ENCODE measurements at places on chromosomes 1 and 21.

- DNase-seq: no peak
Measured at GRCh38 chr1:208279826-208280588, 35.8 kb upstream of the PLXNA2 start.

DNA sequence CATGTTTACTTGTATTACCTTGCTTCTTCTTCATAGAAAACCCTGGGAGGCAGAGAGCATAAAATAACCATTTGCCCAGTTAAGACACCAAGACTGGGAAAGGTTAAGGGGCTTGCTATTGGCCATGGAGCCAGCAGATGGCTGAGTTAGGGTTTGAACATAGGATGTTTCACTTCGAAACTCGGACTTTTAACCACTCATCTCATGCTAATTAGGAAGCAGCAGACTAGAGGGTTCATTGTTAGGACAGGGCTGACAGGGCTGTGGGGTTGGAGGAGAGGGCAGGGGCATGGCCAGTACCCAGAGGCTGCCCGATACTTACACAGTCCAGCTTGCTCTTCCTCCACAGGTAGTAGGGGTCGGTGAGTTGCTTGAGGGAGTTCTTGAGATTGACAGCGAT is 17.0 kb downstream of the SLC26A9 start:
- no peak for DNase-seq

DNA sequence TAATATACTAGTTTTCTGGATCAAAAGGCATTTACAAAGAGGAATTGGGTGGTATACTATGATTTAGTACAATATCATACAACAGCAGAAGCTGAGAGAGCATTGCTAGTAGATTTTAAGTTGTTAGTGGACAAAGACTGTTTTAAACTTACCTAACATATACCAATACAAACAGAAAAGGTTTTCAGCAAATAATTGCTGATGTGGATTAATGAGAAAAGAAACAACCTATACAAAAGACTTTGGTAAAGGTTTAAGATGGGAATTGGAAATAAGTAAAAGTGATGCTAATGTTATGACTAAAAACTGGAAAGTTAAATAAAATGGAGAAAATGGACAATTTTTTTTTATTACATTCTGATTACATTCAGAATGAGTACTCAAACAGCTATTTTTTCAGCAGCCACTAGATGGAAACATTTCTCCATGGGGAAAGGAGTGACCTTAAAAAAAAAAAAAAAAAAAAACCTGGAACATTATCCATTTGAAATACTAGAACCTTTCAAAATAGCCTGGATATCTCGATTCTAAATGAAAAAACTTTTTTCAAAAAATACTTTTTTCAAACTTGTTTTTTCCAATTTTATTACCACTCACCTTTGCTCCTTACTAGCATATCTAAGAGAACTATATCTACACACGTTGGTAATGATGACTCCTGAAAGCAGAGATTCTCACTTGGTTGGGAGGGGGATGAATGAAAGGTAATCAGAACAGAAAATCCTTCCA is 55.4 kb downstream of the EPRS1 start:
- no peak for DNase-seq

- DNase-seq: no peak
Measured at GRCh38 chr1:46184920-46185658, 8.8 kb upstream of the P3R3URF start.

- DNase-seq: no peak
Measured at GRCh38 chr1:30780409-30780808, 22.8 kb upstream of the LAPTM5 start.

- DNase-seq: no peak
Measured at GRCh38 chr1:178821134-178821866, 49.6 kb downstream of the ANGPTL1 start.

DNA sequence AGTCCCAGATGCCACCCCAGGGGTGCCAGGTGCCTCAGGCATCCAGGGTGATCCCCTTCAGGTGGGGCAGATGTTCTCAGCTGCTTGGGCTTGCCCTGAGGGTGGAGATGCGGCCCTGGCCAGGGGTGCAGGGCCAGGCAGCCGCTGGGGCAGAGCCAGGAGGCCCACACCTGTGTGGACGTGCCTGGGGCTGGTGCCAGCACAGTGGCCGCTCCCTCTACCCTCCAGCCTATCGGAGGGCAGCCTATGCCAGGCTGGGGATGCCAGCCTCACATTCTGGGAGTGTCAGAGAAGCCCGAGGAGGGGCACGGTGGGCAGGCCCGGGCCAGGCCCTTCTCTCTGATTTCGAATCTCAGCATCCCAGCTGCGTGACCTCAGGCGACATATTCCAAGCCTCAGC is 96.5 kb upstream of the WNT4 start:
- no peak for DNase-seq

DNA sequence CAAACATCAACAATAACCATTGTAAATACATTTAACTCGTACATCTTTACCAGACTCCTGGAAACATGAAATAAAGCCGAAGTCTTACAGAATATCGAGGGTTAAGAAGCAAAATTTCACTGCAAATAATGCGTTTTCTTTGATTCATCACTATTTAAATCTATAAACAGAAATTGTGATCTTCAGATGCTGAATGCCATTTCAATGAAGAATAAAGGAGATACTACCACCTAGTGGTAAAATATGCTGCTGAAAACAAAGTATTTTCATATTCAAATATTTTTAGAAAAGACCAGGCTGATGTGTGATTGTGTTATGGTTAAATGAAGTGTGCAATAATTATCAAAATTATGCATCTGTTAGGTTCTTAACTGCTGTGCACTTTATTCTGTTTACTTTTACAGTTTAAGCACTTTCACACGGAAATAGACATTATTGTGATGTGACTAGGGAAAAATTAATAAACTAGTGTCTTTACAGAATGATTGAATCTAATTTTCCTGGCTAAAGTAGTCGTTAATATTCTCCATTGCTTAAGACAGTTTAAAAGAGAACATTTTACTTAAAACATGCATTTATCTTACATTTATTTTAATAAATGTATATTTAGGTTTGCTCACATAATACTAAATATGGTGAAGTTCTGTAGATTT is 1093.1 kb downstream of the MRPL39 start:
- no peak for DNase-seq

DNA sequence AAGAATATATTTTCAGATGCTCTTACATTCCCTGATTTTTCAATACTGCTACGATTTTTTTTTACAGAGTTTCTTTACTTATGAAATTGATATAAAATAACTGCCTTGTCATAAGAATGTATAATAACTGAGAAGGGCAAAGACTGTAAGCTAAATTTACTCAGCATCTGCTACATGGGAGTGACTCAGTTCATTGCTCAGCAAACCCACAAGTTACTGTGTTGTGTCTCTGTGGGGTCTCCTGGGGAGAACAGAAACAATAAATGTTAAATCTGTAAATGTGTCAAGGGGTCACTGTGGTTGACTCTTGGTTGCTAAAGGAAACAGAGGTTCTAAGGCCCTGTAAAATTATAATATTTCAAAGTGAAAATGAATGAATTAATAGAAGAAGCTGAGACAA is 210.3 kb upstream of the CACYBP start:
- peak; percentile 82 for DNase-seq

- DNase-seq: no peak
Measured at GRCh38 chr21:44868707-44869106, 4.8 kb downstream of the PTTG1IP start.

- DNase-seq: no peak
Measured at GRCh38 chr1:108560874-108561459, 1.1 kb downstream of the EEIG2 start.

DNA sequence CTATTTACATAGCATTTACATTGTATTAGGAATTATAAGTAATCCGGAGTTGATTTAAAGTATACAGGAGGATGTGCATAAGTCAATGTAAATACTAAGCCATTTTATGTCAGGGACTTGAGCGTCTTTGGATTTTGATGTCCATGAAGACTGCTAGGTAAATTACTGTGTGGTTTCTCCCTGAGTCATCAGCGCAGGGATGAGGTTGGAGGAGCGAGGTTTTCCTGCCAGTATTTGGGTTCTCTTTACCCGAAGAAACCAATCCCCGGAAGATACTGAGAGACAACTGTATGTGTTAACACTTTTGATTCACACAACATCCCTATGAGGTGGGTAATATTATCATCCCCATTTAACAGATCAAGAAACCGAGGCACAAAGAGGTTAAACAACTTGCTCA is 29.3 kb downstream of the BATF3 start:
- no peak for DNase-seq

DNA sequence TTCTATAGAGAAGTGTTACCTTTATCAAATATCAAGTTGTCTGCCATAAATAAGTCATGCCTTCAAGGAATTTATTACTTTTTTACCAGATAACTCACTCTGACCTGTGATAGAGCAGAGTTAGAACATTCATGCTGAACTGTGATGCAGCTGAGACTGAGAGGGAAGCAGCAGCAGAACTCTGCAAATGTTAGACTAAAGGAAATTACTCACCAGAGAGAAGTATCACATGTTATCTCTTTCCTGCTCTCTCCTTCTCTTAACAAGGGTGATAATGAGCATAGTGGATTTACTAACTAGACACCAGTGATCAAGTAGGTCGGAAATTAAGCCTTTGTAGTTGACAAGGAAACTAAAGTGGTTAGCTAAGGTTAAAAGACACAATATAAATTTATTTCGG is 181.6 kb downstream of the RASAL2 start:
- no peak for DNase-seq

DNA sequence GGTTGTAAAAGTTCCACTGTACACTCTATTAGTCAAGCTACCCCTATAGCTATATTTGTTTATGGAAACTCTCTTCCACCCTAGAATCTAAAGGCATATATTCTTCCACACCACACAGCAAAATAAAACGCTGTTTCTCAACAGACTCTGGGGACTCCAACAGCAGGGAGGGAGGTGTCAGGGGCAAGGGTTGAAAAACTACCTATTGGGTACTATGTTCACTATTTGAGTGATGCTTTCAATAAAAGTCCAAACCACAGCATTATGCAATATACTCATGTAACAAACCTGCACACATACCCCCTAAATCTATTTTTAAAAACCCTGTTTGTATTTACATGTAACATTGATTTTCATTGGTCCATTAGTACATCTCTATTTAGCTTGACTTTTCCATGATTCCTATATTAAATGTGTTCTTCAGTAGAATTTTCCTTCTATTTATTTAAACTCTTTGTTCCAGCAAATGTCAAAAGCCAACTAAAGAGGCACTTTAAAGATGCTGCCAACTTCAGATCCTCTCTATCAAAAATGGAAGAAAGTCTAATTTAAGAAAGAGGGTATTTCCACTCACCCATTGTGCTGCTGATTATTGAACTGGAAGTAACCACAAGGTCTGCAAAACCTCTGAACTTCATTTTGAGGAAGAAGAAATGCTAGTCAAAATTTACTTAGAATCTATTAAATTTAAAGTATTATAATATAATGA is 26.2 kb downstream of the RGS7 start:
- DNase-seq: no peak

DNA sequence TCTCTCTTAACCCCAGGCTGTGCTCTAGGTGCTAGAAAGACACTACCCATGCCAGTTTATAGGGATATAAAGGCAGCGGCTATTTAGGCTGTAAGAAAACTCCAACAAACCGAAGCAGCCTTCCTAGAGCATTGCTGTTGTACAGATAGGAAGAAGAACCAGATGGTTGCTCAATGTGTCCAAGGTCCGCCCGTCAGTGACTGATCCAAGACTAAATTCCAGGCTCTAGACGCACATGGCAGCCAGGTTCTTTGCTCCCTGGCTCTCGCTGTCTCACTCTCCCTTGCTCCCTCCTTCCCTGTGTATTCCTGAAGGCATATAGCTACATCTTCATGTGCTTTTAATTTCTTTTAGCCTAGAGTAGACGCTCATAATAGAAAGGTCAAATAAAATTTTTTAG is 303.4 kb downstream of the KIF26B start:
- DNase-seq: no peak

GRCh38 chr1:232682248-232682647 is 52.3 kb upstream of the SIPA1L2 start:
- DNase-seq: no peak

- no peak for DNase-seq
Measured at GRCh38 chr1:203207751-203208150, 21.2 kb upstream of the CHI3L1 start.

GRCh38 chr1:157073944-157074685 is 25.5 kb downstream of the ETV3L start:
- DNase-seq: no peak

DNA sequence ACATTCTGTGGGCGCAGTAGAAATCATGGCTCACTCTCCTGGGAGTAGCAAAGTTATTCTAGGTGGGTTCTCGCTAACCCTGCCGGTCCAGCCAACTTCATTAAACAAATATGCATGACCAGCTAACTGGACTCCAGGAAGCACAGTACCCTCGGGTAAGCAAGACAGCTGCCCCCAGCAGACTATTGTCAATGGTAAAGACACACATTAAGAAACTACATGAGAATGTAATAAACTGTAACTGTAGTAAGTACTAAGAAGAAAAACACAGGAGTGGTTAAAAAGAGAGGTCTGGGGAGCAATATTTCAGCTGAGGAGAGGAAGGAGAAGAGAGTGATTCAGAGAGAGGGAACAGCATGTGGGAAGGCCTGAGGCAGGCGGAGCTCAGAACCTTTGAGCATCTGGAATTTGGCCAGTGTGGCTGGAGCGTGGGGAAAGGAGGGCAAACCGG is 7.4 kb downstream of the SLC2A5 start:
- DNase-seq: no peak

DNA sequence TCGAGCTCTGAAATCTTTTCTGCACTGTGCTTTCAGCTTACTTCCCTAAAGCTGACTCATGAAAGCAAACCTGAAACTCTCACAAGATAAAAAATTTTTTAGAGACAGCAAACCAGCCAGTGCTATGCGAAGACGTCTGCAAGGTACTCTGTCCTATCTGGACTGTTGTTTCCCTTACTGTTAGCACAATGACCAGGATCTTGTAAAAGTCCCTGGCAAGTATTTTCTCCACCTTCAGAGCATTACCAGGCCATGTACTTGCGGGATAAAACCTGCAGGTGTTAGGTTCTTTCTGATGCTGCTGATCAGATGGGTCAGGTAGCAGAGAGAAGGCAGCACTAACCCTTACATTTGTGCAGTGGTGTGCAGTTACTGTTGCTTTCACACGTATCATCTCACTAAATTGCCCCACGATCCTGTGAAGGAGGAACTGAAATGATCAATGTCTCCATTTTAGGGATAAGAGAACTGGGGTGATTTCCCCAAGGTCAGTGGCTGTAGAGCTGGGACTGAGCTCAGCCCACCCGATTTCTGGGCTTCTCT is 56.6 kb downstream of the PLXNA2 start:
- DNase-seq: no peak
